Daoy (cell line): ENCODE measurements at places on chromosomes 16 and 17. TPM values are rescaled to one million over a fixed set of nuclear protein-coding genes. Genes with fewer than 3 reads are reported as not detected.
A peak's percentile ranks its signal among the peaks of the same experiment; 100 is the strongest.

DNA sequence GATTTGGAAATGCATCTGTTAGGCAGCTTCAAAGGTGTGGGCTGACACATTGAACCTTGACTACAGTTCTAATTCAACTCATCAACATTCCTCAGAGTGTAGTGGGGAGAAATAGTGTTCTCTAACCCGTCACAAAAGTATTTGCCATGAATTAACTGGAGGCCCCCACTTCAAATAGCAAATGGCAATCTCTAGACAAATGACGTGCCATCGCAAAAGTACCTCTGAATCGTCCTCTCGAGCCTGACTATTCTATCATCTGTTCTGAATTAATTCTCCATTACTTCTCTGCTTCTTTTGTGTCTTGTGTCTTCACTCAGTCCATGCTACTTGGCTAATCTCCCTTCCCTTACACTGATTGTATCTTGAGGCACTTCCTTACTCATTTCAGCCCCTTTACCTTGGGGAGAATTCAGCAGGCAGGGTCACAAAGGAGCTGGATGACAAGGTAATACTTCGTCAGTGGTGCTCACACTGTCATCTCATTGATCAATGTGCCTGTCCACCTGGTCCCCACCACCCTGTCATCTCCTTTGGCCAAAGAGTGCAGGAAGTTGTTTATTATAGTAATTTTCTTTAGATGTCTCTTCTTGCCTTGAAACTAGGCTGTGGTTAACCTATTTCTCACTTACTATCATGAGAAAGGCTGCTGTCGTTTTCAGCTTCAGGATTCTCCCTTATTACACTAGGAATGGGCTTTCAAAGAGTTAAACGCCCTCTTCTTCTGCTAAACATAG is 108.4 kb downstream of the SYCE1L start:
- DNase-seq: peak; percentile 4

DNA sequence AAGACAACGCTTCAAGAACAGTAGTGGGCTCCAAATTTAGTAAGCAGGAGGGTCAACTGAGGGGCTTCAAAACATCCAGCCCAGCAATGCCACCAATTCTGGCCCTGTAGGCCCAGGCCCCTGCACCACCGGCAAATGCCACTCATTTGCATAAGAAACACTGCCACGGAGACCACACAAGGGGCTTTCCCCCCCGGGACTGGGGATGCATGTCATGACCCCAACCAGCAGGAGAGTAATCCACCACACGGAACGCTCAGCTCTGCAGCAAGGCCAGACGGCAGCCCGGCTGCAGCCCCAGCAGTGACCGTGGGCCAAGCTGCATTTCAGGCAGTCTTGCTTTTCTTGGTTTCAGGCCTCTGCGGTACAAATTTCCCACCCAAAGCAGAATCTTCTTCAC is 14.1 kb downstream of the TMEM11 start:
- no peak for DNase-seq

GRCh38 chr17:61064087-61064951 is 335.3 kb upstream of the TBX2 start:
- no peak for DNase-seq

DNA sequence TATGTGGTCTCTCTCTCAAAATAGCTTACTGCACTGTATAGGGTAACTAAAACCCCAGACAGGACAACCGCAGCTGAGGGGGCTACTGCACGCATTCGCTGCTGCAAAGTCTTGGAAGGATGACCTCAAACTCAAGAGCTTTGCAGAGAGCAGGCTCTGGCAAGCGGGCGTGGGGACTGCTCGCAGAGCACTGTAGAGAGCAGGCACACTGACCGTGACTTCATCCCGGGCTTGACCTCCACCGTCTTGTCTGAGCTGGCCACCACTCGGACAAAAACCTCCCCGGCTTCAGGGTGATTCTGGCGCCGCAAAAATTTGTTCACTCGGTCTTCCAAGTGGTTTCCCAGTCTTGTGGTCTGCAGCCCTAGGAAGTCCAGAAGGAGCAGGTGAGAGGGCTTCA is 22.9 kb upstream of the TRAP1 start:
- DNase-seq: no peak

GRCh38 chr16:19583665-19584300 is 28.3 kb downstream of the VPS35L start:
- DNase-seq: peak; percentile 47

GRCh38 chr16:54582631-54583250 is 296.2 kb upstream of the IRX3 start:
- no peak for DNase-seq

- DNase-seq: no peak
Observed at GRCh38 chr16:30757316-30757715, 4.5 kb downstream of the CFAP119 start.

DNA sequence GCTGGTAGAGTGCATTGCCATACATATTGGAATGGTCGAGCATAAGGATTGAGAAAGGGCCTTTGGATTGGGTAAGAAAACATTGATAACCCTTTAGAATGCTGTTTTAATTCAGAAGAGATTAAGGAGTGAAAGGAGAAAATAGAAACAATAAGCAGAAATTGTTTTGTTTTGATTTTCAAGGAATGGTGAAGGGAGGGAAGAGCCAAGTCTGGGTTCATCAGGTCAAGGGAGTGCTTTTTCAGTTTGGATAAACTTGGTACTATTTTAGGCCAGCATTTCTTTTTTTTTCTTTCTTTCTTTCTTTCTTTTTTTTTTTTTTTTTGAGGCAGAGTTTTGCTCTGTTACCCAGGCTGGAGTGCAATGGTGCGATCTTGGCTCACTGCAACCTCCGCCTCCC is 50.3 kb downstream of the SNTB2 start:
- no peak for DNase-seq

DNA sequence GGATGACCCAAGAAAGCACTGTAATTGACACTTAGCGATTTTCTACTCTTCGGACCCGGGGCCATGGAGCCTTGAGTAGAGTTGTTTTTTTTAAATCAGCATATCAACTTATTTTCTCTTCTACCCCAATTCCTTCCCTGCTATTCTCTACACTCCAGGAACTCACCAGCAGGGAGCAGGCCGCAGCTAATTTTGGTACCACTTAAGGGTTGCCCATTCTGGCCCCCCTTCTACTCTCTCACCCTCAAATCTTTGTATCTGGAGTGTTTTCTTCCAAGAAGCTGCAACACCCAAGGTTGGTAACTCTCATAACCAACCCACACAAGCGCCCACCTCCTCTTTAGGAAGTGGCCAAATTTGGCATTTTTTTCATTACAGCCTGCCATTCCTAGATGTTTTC is 5.5 kb upstream of the ERAL1 start:
- no peak for DNase-seq

GRCh38 chr17:4739122-4740024 is at the start of the genes CXCL16 and ZMYND15:
CXCL16 (minus strand) TSS chr17:4739928; CDS start chr17:4739339, 589 bp downstream.
ZMYND15 (plus strand) TSS chr17:4739833; CDS start chr17:4740549, 716 bp downstream.
- peak; percentile 65 for DNase-seq

GRCh38 chr17:11122908-11123307 is 118.1 kb upstream of the SHISA6 start:
- DNase-seq: no peak

DNA sequence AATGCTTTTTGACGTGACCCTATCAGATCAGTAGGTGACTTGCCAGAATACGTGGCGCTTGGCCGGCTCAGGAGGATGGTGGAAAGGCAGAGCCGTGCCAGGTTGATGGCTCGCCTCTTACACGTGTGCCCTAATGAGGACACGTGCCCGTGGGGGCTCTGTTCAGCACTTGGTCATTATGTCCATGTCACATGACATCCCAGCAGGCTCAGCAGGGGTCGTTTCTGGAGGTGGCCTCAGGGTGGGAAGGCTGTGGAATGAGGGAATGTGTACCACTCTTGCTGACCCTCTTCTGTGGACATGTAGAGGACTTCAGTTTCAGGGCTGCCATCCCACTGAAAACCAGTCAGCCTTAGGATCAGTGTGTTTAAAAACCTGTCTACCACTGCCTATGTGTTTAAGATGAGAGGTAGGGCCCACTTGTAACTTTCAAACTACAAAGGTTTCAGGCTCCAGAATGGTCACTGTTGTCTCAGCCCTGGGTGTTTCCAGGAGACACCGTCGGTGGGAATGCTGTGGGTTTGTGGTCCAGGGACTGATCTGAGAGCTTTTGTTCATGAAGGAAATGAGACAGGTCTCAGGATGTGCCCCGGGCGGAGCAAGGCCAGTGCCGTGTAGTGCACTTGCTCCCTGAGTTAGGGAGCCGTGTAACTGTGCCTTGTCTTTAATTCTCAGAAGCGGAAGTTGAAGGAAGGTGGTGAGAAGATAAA is 12.1 kb downstream of the UBN1 start:
- DNase-seq: peak; percentile 55

DNA sequence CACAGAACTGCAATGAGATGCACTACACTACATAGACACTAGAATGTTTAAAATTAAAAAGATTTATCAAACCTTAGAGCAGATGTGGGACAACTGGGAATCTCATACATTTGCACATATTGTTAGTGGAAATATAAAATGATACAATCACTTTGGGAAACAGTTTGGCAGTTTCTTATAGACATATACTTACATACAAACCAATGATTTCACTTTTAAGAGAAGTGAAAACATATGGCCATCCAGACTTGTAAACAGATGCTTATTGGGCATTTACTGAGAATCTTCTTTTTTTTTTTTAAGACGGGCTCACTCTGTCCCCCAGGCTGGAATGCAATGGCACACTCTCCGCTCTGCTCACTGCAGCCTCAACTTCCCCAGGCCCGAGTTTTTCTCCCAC is 50.1 kb downstream of the AXIN2 start:
- DNase-seq: no peak

- no peak for DNase-seq
Observed at GRCh38 chr17:40360091-40360490, 4.4 kb downstream of the GJD3 start.

DNA sequence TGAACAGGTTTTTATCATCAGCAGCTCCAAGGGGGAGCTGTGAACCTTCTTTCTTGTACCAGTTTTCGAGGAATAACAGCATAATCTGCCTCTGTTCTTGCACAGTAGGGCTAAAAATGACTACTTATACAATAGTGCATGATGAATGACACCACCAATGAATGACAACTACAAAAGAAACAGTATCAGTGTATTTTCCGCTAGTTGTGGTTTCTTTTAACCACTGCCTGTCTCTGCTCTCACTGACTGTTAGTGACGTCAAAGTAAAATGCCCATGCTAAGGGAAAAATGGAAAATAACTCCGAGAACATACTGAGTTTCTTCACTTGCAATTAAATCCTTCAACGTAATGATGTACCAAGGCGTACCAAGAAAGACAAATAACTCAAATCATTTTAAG is 294.9 kb downstream of the MAP2K6 start:
- DNase-seq: no peak

DNA sequence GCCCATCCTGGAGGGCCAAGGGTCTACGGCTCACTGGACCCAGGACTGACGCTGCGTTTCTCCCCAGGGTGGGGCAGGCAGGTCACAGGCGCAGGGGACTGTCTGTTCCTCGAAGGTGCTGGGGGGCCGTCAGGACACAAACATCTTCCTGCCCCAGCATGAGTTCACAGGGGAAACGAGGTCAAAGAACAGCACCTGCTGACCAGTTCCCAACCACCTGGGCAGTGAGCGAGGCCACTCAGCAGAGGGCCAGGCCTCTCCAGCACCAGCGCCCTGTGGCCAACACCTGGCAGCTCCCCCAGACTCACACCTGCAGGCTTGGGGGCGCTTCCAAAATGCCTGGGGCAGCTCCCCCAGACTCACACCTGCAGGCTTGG is 29.7 kb downstream of the TIMM22 start:
- no peak for DNase-seq

DNA sequence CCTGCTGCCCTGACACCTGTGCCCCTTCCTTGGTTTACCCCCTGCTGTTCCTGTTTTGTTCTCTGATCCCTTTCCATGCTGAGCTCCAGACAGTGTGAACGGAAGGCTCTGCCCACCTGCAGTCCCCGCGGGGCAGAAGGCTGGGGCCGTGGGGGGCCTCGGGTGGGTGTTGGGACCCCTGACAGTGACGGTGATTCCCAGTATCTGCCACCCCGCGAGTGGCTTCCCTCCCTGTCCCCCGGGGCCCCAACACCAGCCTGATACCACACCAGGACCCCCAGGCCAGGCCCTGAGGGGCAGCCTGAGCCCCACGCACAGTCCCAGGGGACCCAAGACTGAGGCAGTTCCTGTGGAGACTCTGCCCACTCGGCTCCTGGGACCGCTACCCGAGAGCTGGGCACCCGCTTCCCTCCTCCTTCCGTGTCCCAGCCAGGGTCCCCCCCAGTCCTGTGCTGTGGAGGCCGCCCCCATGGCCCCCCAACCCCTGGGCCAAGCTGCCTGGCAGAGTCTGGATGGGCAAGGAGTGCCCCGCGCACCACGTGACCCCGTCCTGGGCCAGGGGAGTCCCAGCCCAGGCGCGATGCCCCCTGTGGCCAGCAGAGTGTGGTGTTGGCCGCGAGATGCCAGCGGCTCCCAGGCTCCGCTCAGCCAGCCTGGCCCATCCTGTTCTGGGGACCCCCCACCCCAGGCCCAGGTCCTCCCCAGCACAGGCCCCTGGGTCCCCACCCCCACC is 10.0 kb upstream of the C1QTNF8 start:
- DNase-seq: peak; percentile 85

Gene DPEP3
- not detected in 2 replicates for total RNA-seq
